ENCODE measurements at places on chromosomes 6 and 20.

DNA sequence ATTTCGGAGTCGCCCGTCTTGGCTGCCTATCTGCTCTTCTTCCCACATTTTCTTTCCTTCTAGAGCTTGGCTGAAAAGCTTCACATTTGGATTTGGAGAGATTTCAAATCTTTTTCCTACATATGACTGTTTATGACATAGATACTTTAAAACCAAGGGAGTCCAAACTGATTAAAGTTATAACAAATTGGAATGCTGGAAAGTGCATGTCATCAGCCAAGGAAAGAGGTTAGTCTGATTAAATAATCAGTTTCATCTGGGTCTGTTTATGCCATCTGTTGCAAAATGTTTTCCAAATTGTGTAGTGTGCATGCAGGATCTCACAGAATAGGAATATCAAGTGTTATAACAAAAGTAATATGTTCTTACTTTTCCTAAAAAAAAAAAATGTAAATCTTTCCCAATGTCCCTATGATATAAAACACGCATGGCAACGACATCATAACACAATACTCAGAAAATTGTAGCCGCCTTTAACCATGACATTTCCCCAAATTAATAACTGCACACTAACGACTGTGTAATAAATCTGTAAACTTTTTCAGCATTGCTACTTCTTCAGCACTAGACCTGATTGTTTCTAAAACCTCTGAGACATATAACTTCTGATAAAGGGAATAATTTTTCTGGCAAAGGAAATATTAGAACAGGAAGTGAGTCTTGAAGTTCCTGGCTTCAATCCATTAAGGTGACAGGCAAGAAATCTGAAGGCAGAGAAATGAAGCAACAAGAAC lies 230.2 kb upstream of the FOXQ1 start:
- no peak for DNase-seq

DNA sequence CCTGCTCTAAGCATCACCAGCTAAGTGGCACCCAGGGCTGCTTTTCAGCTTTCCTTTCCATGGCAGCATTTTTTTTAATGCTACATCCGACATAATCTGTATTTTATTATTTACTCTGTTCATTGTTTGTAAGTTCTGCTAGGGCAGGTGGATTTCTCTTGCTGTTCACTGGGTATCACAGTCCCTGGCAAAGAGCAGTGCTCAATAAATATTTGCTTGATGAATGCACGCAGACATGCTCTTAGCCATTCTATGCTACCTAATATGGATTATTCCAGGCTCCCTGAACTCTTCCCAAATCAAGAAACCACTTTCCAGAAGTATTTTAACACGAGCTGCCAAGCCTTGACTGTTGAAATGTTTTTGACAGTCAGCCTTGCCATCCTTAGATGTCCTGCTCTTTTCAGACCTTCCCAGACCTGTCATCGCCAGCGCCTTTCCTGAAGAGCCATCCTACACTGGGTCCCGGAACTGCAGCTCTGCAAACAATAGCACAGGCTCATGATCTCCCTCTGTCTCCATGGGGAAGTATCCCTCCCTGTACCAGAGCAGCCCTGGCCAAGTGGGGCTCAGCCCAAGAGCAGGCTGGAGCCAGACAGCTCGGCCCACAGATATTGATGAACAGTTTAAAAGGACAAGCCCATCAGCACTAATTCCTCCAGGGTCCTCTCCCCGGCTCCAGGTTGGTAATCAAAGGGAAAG lies 136.5 kb upstream of the CDH4 start:
- DNase-seq = no peak

DNA sequence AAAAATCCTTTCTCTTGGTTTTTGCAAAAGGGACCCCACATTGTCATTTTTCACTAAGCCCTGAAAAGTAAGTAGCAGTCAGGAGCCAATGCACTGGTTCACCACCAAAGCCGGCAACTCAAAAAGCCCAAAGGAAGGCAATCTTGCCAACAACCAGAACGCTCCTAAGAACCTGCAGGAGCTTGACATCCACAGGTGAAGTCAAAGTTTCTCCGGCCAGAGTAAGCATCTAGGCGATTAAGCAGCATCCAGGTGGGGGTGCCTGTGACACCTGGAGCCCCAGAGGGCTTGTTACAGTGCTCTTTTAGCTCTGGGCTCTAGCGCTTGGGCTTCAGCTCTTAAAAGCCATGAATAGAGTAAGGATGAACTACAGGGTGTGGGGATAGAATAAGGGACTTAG lies 36.1 kb downstream of the SLC35D3 start:
- no peak for DNase-seq

- peak; percentile 40 for DNase-seq
Measured at GRCh38 chr6:119077643-119078375, 655 bp downstream of the FAM184A start.

- no peak for DNase-seq
Measured at GRCh38 chr20:45028424-45029136, 62.3 kb downstream of the STK4 start.

DNA sequence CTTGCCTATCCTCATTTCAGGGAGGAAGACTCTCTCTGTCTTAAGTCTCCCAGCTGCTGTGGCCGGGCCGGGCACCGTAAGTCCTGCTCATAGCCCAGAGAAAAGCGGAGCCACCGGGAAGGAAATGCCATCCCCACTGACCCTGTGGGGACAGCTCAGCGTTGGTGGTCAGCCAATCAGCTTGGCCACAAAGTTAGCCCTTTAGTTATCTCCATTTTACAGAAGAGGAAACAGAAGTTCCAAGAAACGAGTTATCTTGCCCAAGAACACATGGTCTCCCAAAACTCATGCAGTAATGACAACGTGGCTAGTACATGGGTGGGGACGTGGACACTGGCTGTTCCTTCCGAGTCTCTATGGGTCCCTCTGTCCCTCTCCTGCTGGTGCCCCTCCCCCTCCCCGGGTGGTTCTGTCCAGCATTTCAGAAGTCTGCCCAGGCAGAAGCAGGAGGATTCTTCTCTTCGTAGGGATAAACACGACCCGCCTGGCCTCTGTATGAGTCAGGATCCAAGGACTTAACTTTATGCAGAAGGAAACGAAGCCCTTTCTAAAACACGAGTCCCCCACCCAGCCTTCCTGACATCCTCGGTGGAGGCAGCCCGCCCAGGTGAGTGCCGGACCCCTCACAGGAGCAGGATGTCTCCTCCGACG lies 273.8 kb downstream of the CDH4 start:
- DNase-seq = peak; percentile 30

DNA sequence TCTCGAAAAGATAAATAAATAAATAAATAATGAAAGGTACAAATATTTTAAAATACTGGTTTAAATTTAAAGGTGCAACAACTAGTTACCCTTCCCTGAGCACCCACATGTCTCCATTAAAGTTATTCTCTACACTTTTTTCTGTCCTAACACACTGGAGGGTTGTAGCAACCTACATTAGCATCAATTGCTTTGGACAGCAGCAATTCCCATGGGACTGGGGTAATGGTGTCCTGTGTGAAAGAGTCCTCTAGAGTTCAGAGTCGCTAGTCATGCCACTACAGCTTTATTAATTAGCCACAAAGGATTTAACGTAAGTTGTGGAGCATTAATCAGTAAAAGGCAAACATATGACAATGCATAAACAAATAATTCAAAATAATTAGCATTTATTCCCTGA lies 14.1 kb upstream of the CD24 start:
- no peak for DNase-seq

GRCh38 chr6:27720607-27721580 lies 191.3 kb downstream of the OR2B2 start:
- DNase-seq = peak; percentile 18

DNA sequence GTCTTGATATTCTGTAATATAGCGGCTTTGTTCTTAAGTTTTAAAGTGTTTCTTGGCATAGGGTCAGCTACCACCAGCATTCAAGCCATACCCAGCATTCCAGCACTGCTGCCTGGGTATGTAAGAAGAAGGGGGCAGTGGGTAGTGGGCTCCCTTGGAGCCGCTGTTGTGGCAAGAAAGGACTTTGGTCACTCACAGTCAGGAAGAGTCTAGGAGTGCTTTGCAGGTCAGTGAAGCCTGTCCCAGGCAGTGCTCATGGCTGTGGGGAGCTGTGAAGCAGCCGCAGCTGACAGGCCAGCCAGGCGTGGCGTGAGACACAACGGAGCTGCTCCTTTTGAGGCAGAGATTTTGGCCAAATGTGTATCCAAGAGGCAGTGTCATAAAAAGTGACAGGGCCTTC lies 512.0 kb downstream of the CDKAL1 start:
- peak; percentile 58 for DNase-seq

DNA sequence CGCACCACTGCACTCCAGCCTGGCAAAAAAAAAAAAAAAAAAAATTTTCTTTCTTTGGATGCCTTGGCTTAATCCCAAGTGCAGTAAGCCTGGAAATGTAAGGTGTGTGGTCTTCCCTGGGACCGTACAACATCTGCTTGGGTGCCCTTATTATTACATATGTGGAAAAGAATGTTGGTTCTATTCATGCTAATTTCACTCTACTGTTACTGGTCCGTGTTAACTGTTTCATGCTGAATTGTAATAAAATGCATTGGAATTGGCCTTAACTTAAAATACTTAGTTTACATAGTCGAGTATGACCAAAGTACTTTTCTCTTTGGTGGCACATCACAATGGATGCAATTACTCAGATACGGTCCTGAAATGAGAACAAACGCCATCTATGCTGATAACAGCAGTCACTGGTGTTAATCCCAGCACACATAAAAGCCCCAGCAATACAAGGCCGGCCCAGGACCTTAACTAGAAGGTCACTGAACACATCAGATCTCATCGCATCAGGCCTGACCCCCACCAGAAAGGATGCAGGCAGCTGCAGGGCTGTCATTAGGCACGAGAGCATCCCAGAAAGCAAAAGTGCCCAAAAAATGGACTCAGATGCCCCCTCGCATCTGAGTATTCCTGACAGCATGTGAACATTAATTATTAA lies 1.2 kb downstream of the SERPINB6 start:
- DNase-seq = no peak

GRCh38 chr6:147058786-147059385 lies 145.3 kb upstream of the STXBP5 start:
- no peak for DNase-seq

DNA sequence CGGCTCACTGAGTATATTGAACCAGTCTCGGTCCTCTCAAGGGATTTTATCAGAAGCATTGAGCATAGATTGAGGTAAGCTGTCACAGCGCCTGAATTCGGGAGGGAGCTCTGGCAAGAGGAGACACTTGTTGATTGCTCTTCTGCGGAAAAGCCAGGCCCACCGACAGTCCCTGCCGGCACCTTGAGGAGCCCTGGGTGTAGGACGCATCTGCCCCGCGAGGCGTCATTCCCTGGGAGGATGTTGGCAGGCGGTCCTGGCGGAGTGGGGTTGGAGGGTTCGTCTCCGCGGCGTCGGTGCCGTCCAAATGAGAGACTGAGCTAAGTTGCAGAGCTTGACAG lies 843 bp downstream of the FBXO9 start:
- DNase-seq = peak; percentile 42

- DNase-seq = no peak
Measured at GRCh38 chr6:135753196-135753595, 98.3 kb upstream of the PDE7B start.

DNA sequence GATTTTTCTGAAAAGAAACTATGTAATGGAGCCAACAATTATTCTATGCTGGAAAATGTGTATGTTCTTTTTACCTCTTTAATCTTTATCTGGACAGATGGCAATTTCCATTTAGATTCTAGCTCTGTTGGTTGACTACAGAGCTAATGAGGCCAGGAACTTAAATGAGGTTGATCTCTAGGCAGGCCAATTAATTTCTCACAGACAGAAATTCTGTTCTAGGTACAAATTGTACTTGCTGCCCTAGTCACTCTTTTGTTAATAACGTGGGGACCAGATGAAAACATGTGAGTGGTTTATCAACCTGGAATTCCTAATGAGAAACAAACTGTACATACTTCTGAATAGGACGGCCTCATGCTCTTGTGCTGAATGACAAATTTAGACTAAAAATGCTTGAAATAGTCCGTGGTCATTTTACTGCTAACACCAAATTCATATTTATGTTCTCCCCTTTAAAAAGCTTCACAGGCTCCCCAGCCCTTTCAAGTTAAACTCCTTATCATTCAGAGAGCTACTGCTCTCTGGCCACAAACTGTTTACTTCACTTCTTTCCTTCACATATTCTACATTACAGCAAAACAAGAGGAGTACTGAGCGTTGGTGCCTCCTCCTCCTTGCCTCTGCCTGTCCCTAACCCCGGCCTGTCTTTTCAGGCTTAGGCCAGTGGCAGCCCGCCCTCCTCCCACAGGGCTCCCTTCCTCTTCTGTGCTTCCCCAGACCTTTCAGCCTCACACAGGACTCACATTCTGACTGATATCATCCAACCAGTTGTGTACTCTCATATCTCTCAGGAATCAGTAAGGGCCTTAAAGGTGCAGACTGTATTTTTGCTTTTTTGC lies 41.4 kb downstream of the DTNBP1 start:
- peak; percentile 40 for DNase-seq

DNA sequence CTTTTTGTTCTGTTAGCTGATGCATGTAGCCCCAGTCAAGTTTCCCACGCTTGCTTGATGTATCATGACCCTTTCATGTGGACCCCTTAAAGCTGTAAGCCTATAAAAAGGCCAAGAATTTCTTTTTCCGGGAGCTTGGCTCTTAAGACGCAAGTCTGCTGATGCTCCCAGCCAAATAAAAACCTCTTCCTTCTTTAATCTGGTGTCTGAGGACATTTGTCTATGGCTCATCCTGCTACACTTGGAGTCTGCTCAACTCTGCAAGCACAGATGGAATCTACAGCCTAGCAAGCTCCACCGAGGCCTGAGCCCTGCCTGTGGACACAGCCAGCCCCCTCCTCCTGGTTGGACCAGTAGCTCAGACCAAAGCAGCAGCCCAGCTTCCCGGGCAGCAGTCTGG lies 3.4 kb downstream of the CST2 start:
- no peak for DNase-seq

DNA sequence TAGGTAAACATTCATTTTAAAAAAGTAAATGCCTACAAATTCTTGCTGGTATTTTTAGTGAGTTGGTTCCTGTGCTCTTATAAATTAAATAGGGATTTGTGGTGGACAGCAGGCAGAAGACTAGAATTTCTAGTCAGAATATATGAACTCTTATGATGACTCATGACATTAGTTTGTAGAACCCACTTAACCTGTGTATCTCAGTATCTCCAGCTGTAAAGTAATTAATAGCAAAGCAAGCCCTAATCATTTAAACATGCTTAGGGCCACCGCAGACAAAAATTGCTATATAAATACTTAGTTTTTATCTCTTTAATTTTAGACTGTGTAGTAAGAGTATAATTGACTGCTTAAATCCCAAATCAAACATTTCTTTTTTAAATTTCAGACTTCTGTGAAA lies 2.4 kb downstream of the FAM135A start:
- DNase-seq = no peak

- DNase-seq = no peak
Measured at GRCh38 chr6:87716928-87717614, 15.0 kb upstream of the AKIRIN2 start.

All from nephron progenitor cell (in vitro differentiated cells).